ENCODE measurements at places on chromosomes 3 and 15.

DNA sequence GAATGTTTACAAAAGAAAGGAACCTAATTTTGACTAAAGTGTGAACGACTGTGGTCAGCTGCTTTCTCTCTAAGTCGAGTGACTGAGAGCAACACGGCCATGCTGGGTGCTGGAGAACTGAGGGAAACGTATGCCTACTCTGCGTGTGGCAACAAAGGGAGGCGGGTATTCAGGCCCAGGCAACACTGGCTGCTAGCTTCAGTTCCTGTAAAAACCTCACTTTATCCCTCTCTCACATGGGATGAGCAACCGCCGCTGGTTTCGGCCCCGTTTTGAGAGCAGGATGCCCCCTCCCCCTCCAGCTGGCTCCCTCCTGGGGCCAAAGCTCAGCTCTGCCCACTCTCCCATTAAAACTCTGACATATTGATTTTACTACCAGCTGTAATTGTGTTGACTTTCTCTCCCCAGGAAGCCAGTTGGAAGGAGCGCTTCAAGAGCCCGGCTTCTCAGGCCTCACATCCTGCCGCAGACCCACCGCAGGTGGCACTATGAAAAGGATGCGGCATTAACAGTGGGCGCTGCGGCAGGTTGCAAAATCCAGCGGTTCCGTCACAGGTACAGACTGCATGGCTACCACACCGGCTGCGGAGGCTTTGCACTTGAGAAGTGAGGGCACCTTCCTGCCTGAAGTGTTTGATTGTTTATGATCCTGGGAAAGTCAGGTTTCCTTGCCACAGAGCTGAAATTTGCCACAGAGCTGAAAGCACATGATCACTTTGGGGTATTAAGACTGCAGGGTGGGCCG, 12.7 kb downstream of the PLXND1 start:
- peak; percentile 91 for DNase-seq

GRCh38 chr3:189288348-189289235, 116.8 kb downstream of the TPRG1 start:
- DNase-seq: no peak

GRCh38 chr3:136412307-136412706, 162.2 kb downstream of the PCCB start:
- DNase-seq: no peak

- DNase-seq: no peak
Measured at GRCh38 chr15:58273104-58273503, 134.9 kb downstream of the AQP9 start.

DNA sequence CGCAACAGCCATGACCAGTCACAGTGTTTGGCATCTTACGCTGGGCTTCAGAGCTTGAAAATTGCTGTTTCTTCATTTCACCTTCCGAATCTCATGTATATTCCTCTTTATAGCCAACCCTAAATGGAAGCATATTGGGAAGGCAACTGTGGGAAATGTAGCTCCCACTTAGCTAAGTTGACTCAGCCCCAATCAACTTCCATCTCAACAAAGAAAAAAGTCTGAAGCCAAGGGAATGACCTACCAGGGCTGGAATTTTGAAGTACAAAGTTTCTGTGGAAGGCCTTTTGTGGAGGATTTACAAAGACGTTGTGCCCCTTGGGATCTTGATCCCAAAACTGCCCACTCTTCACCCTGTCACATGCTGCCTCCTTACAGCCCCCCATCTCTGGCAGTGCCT, 85.2 kb upstream of the OXTR start:
- no peak for DNase-seq

DNA sequence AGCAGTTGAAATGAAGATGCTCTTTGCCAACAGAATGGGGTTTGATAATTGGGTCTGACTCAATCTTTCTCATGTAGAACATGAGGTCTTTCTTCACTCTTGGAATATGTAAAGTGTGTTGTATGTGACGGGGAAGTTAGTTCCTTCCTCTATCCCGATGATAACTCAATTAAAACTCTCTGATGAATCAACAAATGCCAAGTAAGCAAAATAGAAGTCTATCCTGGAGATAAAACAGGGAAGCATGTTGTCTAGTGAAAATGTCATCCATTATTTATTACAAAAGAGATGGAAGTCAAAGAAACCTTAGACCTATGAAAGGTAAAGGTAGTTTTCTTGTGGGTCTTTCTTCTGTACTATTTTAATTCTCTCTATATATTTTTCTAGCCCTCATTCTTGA, 274.2 kb upstream of the ARRDC4 start:
- DNase-seq: no peak

- no peak for DNase-seq
Measured at GRCh38 chr3:73504852-73505251, 119.9 kb downstream of the PDZRN3 start.

DNA sequence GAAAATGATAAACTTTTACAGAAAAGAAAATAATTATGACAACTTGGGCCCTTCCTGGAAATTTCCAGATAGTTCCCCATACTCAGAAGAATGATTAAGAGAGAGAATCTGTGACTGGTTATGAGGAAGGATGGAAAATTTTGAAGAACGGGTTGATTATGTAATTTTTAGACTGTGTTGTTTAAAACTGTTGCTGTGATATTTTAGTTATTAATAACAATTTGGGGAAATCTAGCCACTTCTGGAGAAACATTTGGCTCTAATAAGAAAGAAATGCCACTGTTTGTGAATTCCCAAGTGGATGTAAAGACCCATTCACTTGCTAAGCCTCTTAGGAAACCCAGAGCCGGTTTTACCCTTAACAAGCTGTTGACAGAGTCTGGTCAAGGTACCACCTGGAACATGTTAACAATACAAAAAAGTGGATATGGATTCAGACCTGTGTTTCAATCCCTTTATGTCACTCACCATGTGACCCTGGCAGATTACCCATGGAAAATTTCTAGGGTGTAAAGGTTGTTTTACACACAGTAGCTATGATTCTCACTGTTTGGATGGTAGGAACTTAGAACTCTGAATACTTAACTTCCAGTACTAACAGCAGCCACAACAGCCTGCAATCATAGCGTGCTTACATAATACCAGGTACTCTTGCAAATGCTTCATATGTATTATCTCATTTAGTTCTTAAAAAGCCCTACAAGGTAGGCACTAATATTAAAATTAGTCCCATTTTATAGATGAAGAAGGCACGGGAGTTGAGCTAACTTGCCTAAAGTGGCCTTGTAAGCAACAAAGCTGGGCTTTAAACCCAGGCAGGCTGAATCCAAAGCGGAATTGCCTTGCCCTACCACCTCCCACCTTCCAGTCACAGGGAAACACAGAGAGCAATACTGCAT, 32.0 kb downstream of the ZBTB38 start:
- DNase-seq: no peak

GRCh38 chr3:124621498-124621897, 108.8 kb upstream of the UMPS start:
- peak; percentile 32 for DNase-seq

GRCh38 chr15:101052031-101052620, 133.0 kb downstream of the LRRK1 start:
- no peak for DNase-seq

GRCh38 chr3:109278141-109278540, 38.2 kb downstream of the DPPA2 start:
- no peak for DNase-seq

GRCh38 chr15:56524915-56525314, 60.0 kb upstream of the MNS1 start:
- DNase-seq: no peak

DNA sequence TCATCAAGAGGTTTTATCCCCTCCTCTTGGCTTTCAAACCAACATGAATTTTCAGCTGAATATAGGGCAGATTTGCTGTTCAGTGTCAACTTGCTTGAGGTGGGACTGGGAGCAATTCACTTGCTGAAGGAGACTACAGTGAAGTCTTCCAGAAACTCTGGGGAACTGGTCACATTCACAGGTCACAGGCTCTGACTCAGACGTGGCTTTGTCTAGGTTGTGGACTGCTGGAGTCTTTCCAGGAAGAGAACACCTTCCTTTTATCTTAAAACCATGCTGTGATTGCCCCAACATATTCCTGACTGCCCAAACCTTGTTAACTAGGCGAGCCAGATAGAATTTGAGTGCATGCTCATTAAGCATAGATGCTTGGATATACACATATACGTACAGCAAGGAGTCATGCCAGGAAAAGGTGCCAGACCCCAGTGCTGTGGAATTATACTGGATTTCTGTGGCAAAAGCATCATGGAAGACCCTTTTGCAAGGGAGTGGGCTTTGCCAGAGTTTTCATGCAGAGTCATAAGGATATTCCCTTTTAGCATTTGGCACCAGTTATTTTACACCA, 399.1 kb upstream of the TBL1XR1 start:
- DNase-seq: no peak

DNA sequence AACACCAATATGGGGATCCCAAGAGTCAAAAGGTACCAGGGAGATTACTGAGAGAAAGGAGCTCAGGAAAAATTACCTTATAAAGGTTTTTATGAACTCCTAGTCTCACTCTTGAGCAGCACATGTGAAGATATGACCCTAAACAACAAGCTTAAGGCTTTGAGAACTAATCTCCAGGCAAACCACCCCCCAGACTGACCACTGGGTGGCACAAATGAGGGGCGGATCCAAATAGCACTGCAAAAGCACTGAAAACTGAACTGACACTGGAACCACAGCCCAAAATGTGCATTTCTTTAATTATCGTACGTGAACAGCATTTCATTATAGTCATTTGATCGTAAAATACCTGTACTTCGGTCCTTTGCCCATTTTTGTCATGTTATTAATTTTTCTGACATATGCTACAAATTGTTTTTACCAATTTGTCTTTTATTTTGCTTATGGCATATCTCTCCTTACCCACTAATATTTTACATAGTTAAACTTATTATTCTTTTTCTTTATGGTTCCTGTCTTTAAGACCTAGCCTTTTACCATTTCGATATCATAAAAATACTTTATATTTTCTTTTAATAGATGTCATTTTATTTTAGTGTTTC, 31.5 kb upstream of the TFDP2 start:
- DNase-seq: peak; percentile 45

GRCh38 chr3:149151843-149152242, 22.4 kb downstream of the HPS3 start:
- peak; percentile 84 for DNase-seq

Data from KBM-7 (cell line).